Smooth muscle cell of the brain vasculature (primary cell): ENCODE measurements at places on chromosomes 16 and 17.

GRCh38 chr16:89314357-89314756, 96.9 kb downstream of the ZNF778 start:
- DNase-seq: no peak

- DNase-seq: no peak
These were observed 5.9 kb downstream of the UQCRC2 start for GRCh38 chr16:21959050-21959449.

- DNase-seq: no peak
These were observed 4.8 kb upstream of the KRT36 start for GRCh38 chr17:41494524-41494923.

GRCh38 chr17:74182041-74182723, 21.3 kb upstream of the RPL38 start:
- DNase-seq: no peak

- DNase-seq: no peak
These were observed 78.7 kb downstream of the CRISPLD2 start for GRCh38 chr16:84898447-84898846.

GRCh38 chr16:23288726-23289512, 13.2 kb upstream of the SCNN1B start:
- no peak for DNase-seq

GRCh38 chr17:62017912-62018311, 47.2 kb downstream of the MED13 start:
- DNase-seq: no peak

- DNase-seq: no peak
These were observed 12.9 kb downstream of the SLC13A5 start for GRCh38 chr17:6699997-6700947.

DNA sequence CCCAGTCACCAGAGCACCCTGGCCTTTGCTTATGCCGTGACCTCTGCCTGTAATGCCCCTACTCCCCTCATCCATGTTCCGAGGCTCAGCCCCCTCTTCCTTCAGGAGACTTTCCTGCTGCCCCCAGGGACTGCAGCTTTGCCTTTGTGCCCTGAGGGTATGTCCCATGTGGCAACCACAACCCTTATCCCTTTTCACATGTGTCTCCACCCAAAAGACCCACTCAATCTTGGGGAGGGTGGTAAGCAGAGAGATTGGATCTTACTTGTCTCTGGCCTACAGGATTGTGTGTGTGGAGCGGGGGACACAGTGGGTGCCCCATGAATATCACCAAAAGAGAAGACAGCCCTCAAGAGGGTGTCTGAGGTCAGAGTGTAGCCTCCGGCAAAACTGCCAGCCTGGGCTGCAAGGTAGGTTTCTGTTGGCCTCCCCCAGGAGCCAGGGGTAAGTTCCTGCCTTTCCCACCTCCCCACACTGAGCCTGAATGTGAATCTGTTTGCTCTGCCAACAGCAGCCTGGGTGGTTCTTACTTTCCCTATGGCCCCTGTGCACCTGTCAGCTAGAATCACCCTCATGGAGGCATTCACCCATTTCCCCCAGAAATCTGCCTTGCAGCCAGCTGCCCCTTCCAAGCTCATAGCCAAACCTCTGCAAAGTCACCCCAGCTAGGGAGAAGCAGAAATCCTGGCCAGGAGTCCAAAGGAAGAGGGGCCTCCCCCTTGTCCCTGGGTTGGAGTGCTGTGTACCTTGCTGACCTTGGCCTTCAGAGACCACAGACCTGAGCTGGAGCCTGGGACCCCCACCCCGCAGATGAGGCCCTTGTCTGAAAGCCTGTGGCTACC, 11.5 kb upstream of the C17orf113 start:
- no peak for DNase-seq

DNA sequence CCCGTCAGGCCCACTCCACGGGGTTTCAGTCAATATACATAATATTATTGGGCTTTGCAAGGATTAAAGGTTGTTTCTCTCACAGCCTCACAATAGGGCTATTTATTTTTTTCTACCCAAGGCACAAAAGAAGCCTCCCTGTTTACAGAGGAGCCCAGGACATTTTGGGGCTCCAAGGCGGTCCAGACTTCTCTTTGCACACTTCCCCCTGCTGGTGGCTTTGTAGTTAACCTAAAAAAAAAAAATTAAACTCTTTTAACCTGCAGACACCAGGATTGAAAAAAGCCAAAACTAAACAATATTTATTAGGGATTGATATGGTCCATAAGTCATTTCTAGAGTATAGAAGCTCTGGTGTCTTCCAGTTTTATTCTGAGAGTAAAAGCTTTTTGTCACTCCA, 169.7 kb upstream of the ZFHX3 start:
- DNase-seq: no peak

GRCh38 chr16:56889206-56889605, 24.2 kb downstream of the SLC12A3 start:
- no peak for DNase-seq

- no peak for DNase-seq
These were observed 617 bp downstream of the COASY start for GRCh38 chr17:42562388-42563142.

DNA sequence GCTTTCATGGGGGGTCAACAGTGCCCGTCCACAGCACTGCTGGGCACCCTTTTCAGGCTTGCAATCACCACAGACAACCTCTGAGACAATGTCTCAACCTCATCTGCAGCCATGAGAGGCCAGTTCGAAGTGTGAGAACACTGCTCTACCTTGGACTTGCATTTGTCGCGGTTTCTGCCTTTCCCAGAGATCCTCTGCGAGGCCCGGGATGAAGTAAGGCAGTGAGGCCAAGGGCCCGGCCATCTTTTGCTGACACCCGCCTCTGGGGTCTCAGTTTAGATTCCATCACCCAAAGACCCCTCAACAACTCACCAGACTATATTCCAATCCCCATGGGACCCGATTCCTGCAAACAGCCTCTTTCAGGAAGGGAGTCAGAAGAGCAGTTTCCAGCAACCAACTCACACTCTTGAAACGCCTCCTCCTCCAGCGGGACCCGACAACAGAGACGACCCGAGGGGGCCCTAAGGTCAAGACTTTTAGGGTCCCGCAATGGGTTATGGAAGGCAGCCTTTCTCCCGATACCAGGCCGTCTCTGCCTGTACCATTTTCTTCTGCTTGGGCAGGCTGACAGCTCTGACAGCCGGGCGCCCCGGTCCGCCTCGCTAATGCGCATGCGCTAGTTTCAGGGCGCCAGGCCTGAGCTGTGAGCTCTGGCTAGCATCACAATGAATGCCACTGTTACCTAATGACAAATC, 576.0 kb downstream of the KCNJ18 start:
- DNase-seq: no peak

DNA sequence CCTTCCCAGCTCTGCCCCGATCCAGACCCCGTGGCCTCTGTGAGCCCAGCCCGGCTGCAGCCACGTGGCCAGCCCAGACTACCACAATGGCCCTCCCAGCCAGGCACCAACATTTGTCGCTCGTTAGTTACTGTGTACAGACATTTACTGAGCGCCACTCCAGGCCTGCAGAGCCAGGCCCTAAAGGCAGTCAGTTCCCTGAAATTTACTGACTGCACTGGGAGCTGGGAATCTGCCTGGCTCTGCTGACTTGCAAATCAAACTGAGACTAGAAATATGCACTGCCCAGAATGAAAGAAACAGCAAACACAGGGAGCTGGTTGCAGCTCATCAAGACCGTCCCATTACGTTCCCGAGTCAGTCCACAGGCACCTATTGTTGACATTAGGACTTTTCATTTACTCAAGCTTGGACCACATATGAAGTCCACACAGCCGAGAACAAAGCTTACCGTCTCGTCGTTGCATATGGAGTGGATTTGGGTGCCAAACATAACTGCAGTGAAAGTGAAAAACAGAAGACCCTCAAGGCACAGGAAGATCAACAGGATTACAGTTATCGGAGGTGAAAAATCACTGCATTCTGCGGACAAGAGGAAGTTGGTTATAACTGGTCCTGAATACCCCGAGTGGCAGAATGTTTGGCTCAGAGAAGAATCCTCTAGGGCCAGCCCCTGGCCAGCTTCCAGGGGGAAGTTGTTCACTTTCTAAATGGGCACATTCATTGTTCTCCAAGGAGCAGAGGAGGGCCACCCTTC, 34.5 kb downstream of the ZDHHC7 start:
- DNase-seq: no peak

- DNase-seq: no peak
These were observed 350.1 kb upstream of the TNRC6C start for GRCh38 chr17:77608431-77608830.

DNA sequence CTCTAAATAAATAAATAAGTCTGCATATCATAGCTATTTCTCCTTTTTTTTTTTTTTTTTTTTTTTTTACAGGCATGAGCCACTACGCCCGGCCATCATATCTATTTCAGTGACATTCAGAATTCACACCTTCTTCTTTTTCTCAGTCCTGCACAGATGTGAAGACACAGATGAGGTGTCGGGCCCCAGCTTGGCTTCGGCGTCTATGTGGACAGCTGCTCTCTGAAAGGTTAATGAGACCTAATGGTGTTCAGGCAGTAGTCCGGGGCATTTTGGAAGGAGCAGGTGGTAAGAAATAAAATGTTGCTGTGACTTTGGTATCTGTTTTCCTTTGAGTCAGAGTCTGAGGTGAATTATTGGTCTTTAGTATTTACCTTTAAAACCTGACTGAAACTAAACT, 23.6 kb downstream of the TANGO6 start:
- DNase-seq: no peak

GRCh38 chr17:6938637-6939036, 57.2 kb upstream of the ALOX12 start:
- DNase-seq: no peak

GRCh38 chr16:149024-149660, 3.3 kb upstream of the HBZ start:
- DNase-seq: peak; percentile 17

- no peak for DNase-seq
These were observed 3.0 kb downstream of the RASL10B start for GRCh38 chr17:35734396-35734795.

GRCh38 chr17:3993493-3994220, 29.4 kb upstream of the ATP2A3 start:
- DNase-seq: no peak

DNA sequence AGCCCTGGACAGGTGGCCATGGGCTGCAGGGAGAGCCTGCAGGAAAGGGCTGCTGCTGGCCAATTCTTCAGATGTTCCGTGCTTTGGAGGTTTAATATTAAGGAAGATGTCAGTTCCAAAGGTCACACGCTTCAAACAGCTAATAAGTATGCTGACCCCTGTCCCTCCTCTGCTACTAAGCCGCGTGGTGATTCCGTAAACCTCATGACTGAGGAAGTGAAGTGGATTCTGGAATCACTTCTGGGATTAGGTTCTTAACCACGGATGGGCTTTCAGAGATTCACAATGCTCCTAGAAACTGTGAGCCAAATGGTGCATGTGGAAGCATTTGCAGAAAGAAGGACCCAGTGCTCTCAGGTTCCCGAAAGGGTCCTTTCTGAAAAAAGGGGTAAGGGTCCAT, 28.5 kb upstream of the ERN1 start:
- no peak for DNase-seq
